ENCODE measurements at places on chromosomes 2 and 18. TPM values are rescaled to one million over a fixed set of nuclear protein-coding genes. Genes with fewer than 3 reads are reported as not detected.

NAT8 gene
- total RNA-seq = not detected

AQP12A gene
- total RNA-seq = not detected

LYPD1 gene
- 0.50 TPM for total RNA-seq

TCF4 gene
- total RNA-seq = 122 TPM

UGGT1 gene
- 40.5 TPM for total RNA-seq

Data from testis (tissue), 5 donors.